ENCODE measurements at places on chromosomes 5 and 9.

DNA sequence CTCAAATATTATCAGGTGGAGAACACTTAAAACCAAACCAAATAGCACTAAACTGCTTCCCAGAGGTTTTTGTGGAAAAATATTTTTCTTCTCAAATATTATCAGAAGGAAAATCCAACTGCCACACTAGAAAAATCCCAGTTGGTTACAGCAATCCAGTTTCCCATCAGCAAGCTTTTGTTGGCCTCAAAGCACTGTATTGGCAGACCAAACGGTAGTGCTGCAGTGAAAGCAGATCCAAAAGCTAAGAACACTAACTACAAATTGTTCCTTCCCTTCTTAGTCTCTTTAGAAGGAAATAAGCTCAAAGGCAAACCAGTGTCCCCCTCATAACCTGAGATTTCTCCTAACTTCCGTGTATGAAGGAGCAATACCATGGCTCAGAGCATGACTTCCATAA, 105.3 kb downstream of the TRIM36 start:
- no peak for DNase-seq

DNA sequence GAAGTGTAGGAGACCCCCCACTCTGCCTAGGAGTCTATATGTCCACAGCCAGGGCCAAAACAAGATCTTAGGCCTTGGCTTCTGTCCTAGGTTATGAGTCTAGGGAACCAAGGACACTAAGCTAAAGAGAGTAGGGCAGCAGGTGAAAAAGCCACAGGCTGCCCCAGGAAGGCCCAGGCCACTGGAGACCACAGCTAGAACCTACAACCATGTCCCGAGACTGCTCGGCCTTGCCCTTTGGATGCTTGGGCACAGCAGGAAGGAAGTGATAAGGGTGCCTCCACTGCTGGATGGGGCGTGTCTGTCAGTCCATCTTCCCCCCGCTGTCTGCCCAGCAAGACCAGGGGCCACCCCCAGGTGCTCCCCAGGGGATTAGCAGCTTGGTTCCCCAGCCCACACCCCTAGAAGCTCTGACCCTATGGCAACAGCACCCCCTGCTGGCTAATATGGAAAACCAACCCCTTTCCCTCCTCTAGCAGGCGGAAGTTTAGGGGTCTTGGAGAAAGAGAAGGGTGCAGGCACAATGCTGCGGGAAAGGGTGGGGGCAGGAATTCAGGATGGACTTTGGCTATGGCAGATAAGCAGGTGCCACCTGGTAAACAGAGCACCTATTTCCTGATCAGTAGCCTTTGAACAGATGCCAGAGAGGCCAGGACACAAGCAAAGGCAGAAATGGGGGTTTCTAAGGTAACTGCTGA, 10.5 kb upstream of the IRF1 start:
- DNase-seq = peak; percentile 85

DNA sequence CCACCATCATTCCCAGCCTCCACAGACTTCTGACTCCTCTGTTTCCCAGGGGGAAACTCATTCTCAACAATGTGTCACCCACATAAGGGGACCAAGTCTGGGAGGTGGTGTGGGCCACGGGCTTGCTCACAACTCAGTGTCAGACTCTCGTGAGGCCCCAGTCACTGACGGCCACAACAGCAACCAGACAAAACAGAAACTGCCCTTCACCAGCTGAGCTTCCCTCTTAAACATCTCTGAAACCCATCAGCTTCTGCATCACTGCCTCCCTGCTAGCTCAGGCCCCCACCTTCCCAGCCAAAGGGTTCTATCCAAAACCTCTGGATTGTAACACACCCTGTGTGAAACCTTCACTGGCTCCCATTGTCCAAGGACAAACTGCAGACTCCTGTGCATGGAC, 273.4 kb downstream of the CDK5RAP2 start:
- no peak for DNase-seq

DNA sequence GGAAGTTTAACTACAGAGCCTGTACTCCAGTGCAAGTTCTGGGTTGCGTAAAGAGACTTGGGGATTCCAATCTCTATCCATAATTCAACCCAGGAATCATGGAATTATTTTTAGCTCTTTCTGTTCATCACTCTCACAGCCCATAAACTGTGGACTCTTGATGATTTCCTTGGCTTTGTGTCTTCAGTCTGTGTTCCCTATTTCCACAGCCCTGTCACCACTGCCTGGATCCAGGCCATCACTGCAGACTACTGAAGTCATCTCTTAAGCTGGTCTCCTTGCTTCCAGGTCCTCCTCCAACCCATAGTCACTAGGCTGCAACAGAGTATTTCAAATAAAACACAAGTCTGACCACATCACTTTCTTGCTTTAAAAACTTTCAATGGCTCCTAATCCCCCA, 211.7 kb downstream of the PLK2 start:
- DNase-seq = no peak

GRCh38 chr5:352639-353611, 31.4 kb downstream of the AHRR start:
- no peak for DNase-seq

DNA sequence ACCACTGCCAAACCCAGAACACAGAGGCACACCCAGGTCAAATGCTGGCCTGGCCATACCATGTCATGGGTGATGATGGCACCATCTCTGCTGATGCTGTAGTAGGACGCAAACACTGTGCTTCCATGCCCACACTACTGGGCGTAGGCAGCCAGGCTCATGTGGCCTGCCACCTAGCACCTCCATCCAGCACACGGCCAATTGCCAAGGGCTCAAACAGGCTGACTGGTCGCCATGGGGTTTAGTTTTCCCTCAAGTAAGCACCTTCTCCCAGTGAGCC, 39.4 kb downstream of the BICD2 start:
- DNase-seq = no peak

DNA sequence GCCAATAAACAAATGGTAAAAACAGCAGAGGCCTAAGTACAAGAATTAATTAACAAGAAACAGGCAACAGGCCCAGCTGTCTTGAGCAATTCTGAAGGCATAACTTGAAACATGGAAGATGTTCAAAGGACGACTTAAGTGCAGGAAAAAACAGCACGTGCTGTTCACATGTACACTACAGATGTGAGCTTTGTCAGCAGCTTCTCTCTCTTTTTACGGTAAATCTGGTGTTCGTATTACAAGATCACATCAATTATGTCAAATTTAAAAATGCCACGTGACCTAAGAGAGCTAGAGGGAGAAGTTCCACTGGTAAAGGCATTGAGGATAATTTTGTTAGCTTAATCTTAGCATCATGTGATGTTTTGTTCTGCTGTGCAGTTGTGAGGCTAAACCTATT, 281.1 kb downstream of the PSAT1 start:
- DNase-seq = no peak

- no peak for DNase-seq
Observed at GRCh38 chr9:84061613-84062193, 81.1 kb downstream of the RMI1 start.

- DNase-seq = no peak
Observed at GRCh38 chr5:84058561-84058960, 326.1 kb downstream of the EDIL3 start.

DNA sequence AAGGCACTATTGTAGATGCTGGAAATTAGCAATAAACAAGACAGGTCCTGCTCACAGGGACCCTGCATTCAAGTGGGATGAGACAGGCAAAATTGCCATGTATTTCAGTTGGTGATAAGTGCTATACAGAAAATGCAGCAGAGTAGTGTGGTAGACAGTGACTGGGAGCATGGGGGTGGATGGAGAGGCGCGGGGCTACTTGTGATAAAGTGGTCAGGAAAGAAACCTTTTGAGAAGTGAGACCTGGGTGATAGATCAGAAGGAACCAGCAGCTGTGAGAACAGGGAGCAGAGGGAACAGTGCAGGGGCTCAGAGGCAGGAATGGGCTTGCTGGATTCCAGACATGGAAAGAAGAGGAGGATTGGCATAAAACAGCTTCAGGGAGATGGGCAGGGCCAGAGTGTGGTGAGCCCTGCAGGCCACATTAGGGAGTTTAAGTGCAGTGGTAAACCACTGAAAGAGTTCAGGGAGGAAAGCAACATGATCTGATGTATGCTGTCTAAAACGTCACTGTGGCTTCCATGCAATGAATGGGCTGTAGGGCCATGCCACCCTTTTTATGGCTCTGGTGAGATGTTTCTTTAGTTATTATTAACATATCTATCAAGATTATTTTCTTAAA, 7.3 kb downstream of the CRHBP start:
- no peak for DNase-seq

DNA sequence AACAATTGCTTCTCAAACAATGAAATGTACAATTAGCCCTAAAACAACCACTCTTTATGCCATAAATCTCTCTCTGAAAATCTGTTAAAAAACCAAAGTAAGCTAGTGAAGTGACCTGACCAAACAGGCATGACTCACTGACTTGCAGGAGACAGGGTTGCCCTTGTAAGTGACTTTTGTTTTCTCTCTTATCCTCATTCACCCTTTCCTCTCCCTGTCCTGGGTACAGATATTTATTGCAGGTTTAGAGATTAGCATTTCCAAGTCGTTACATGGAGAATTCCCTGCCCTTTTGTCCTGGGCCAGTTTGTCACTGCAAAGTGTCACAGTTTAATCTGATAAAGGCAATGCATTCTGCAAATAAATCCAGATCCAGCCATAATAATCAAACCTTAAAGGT, 484.2 kb downstream of the IRX1 start:
- DNase-seq = no peak

DNA sequence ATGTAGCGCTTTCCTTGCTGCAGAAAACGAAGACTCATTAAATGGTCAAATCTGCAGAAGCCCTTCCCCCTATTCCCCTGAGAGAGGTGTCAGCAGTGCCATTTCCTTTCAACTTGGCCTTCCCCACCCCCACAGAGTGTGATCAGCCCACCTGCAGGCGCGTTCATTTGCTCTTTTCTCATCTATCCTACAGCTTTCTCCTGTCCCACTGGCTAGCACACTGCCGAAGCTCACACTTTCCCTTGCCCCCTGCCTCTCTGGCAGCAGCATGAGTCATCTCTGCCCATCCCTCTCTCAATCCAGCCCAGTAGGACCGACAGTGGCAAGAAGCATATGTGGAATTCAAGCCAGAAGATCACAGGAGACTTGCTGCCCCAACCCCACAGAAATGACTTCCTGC, 213.8 kb downstream of the FAM114A2 start:
- DNase-seq = no peak

DNA sequence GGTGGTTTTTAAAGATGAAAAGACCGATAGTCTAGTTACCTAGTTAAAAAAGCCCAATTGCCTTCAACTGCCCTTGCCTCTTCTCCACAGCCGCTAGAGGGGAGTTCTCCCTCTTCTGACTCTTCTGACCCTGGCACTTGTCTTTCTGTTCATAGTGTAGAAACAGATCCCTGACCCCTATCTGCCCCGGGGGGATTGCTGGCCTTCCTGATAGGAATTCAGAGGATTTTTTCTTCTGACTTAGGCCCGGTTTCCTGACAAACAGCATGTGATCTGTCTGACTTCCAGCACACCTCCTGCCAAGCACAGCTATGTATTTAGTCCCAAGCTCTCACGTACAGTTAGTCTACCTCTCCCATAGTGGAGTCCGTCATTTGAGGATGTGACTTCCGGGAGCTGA, 5.0 kb upstream of the TMEM268 start:
- no peak for DNase-seq

DNA sequence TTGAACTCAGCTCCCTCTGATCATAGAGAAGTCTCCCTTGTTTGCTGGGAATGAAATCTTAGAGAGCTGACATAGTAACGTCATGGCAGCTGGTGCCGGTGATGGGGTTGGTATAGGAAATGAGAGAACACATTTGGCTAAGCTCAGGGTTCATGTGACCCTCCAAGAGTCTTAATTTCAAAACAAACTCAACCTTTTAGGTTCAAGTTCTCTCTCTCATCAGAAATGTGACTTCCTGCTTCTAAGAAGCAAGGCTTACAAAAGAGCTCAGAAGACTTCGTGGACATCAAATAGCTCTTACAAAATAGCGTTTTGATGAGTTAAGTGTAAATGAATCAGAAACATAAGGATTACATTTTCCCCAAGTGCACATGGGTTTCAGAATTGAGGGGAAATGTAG, 97.3 kb downstream of the PAPPA start:
- no peak for DNase-seq

GRCh38 chr5:15794052-15794985, 294.3 kb downstream of the FBXL7 start:
- DNase-seq = no peak

DNA sequence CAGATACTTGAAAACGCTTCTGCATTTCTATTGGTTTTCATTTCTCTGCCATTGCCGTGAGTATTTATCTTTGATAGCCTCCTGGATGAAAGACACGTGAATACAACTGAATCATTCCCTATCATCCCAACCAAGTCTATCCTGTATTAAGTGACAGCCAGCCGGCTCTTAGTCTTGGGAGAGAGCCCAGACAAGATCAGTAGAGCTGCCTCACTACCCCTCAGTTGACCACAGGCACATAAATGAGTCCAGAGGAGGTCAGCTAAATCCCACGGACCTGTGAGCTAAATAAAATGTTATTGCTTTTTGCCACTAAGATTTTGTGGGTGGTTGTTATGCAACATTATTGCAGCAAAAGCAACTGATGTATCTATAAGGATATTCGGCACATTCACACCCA, 639.0 kb upstream of the ACO1 start:
- DNase-seq = no peak

DNA sequence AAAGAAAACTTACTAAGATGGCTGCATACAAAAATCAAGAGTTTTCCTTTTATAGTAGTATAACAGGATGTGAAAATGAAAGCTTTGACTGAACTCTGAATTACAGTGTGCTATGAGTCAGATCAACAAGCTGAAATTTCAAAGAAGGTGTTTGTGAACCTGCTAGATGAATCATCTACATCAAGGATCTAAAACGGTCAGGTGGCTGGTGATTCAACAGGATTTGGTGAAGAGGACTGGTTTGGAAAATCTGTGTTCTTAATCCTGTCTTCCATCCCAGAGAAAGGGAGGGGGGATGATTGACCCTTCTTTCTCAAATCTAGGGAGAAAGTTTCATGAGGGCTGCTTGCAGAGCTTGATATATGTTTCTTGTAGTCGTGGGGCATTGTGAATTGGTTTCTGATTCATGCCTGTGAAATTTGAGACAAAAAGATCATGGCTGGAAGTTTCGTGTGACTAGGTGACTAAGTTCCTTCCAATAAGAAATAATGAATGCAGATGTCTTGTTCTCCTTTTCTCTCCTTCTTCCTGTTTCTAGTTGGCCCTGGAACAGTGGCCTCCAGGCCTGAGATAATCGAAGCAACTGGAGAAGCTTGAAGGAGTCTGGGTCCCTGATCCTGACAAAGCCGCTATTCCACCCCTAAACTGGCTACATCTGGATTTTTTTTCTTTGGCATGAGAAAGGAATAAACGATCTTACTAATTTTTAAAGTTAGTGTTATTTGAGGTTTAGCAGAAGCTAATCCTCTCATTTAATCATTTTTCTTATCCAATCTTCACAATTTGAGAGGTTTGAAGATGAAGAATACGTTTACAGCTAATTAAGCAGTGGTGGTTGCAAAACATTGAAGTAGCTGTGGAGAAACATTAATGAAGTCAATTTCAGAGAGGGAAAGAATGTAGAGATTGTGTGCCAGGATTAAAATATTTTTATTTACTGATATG, 67.2 kb downstream of the MRPS30 start:
- peak; percentile 13 for DNase-seq

DNA sequence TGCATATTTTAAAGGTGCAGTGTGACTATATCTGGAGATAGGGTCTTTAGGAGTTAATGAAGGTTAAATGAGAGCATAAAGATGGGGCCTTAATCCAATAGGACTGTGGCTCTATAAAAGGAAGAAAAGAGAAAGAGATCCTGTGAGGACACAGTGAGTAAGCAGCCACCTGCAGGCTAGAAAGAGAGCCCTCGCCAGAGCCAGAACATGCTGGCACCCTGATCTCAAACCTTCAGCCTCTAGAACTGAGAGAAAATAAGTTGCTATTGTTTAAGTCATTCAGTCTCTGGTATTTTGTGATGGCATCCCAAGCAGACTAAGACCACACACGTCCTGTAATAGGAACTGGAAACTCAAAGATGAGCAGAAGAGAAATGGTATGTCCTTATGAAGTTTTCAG, 41.0 kb downstream of the RNF180 start:
- DNase-seq = no peak
